Panc1 (cell line): ENCODE measurements at places on chromosomes 16 and 17. TPM values are rescaled to one million over a fixed set of nuclear protein-coding genes. Genes with fewer than 3 reads are reported as not detected.

The TBC1D28 gene
- not detected for total RNA-seq

The LRRC37A2 gene
- total RNA-seq, result 8.1 TPM

The SPIRE2 gene
- total RNA-seq, result 21.7 TPM

The SYNGR3 gene
- total RNA-seq, result 15.2 TPM

The HSF4 gene
- 38.6 TPM for total RNA-seq

The METTL22 gene
- total RNA-seq, result 31.8 TPM

The PRSS21 gene
- total RNA-seq, result not detected

The C16orf74 gene
- total RNA-seq, result 1.5 TPM

The VAC14 gene
- 37.9 TPM for total RNA-seq

The RHBDF1 gene
- total RNA-seq, result 41.7 TPM

The CES4A gene
- total RNA-seq, result 6.1 TPM

The ACSM2A gene
- total RNA-seq, result not detected

The MFAP4 gene
- 0.92 TPM for total RNA-seq

The GOSR2 gene
- 36.5 TPM for total RNA-seq

The PRSS36 gene
- total RNA-seq, result 0.23 TPM

The VWA3A gene
- total RNA-seq, result not detected

The TBX4 gene
- total RNA-seq, result not detected

The GDPD1 gene
- total RNA-seq, result 0.26 TPM

The SP2 gene
- total RNA-seq, result 25.6 TPM

The CRISPLD2 gene
- total RNA-seq, result 12.9 TPM

The TMC7 gene
- total RNA-seq, result 5.1 TPM
